ENCODE measurements at places on chromosomes 1 and 21. TPM values are rescaled to one million over a fixed set of nuclear protein-coding genes. Genes with fewer than 3 reads are reported as not detected.

DNA sequence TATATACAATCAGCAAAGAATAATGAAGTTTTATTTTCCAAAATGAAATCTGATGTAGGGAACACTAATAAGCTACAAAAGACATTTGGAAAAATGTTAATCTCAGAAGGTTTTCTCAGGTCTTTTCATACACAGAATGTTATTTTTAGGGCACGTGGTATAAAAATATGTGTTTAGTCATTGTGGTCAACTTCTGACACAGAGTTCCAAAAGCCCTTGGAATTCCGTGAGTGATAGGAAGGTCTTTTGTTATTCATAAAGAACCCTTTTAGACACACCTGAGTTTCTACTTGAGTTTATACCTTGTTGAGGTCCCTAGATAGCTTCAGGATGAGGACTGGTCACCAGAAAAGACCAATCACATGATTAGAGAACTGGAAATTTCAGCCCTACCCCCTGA lies 277.6 kb upstream of the NCAM2 start:
- DNase-seq = no peak

- DNase-seq = no peak
Observed at GRCh38 chr1:206482611-206483010, 12.3 kb downstream of the IKBKE start.

DNA sequence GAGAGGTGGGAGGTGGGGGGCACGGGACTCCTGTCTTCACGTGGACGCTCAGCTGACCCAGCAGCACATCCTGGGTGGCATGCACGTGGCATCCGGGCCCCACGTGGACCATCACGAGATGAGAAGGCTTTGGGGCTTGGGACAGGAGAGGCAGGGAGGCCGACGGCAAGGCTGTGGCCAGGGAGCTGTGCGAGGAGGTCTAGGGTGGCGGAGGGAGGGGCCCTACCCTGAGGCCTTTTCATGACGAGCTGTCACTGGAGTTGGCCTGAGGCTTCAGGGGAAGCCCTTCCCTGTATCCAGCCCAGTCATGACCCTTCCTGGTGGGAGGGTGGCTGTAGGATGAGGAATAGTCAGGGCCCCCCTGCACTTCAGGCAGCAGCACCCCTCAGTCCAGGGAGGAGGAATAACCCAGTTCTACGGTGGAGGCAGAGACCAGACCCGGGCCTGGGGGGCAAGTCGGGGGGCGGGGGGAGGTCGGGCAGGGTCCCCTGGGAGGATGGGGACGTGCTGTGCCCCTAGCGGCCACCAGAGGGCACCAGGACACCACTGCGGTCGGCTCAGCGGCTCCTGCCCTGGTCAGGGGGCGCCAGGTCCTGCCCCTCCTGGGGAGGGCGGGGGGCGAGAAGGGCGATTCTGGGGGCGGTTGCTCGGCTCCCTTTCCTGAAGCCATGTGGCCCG lies 2.0 kb upstream of the PERM1 start:
- no peak for DNase-seq

DNA sequence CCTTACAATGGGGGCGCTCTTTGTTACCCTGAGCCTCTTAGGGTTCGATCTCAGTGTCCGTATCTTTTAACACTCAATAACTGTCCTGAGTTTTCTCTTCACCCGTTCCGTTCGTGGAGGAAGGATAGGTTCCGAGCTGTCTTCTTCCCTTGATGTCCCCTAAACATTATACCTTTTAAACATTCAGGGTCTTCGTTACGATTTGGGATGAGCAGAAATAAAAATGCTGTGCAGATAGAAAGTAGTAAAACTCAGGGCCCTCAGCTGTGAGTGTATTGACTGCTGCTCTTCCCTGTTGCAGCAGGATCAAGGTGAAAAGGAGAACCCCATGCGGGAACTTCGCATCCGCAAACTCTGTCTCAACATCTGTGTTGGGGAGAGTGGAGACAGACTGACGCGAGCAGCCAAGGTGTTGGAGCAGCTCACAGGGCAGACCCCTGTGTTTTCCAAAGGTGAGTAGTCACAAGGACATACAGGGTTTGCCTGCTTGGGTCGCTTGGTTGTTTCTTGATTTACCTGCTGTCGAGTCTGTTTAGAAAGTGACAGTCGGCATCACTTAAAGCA lies 784 bp downstream of the RPL11 start:
- no peak for DNase-seq

DNA sequence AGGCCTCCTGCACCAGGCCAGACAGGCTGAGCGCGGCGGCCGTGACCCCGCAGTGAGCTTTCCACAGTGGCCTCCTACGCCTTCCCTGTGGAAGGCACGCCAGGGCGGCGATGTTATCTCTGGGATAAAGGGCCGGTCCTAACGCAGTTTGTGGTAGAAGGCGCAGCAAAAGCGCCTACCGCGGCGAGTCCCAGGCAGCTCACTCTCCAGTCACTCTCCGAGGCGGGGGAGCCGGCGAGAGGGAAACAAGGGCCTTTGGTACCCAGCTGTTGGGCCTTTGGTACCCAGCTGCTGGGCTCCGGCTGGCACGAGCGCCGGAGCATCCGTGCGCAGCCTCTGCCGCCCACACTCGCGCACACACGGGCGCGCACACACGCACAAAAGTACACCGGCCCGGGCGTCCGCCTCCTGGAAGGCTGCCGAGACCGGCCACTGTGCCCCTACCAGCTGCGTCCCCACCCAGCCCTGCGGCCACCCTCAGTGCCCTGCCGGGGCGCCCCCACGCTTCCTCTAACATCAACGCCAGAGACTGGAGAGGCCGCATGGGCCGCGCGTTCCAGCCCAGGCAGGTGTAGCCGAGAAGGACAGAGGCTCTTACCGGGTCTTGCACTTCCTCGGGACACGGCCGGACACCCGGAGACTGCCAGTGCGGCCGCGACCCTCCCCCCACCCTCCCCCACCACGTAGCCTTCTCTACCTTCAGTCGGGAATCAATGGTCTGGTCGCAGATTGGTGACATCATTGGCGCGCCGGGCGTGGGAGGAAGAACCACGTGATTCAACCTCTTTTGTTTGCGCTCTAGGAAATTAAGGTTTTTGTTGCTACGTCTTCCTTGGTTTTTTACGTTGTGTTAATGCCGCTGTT lies 19.5 kb upstream of the ADAR start:
- DNase-seq = peak; percentile 45

GRCh38 chr1:50836117-50836516 lies 124.0 kb downstream of the FAF1 start:
- DNase-seq = no peak

DNA sequence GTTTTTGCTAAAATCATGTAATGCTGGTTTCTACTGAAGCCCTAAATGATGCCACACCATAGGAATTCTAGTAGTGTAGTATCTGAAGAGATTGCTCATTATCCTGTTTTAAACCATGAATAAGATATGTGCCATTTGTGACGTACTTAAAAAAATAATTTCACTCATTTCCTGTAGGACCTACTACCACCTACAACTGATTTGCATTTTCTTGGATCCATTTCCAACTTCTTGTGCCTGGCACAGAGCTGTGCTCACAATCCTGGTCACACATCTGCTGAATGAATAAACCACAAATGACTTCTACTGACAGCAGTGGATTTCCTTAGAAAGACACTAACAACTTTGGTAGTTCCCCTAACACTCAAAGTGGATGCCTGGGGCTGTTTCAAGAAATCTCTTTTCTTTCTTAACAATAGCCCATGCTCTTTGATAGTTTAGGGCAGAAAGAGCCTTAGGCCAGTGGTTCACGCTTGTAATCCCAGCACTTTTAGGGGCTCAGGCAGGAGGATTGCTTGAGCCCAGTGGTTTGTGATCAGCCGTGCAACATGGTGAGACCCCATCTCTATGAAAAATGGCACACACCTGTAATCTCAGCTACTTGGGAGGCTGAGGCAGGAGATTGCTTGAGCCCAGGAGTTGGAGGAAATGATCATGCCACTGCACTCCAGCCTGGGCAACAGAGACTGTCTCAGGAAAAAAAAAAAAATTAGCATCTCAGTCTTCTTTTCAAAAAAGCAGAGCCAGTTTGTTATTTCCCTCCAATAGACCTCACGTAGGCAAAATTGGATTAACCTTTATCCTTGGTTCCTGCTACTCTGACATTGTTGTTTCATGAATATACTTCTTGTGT lies 13.0 kb upstream of the BATF3 start:
- no peak for DNase-seq

- no peak for DNase-seq
Observed at GRCh38 chr1:221456918-221457317, 285.0 kb downstream of the DUSP10 start.

- no peak for DNase-seq
Observed at GRCh38 chr1:160542303-160542945, 19.4 kb upstream of the SLAMF6 start.

DNA sequence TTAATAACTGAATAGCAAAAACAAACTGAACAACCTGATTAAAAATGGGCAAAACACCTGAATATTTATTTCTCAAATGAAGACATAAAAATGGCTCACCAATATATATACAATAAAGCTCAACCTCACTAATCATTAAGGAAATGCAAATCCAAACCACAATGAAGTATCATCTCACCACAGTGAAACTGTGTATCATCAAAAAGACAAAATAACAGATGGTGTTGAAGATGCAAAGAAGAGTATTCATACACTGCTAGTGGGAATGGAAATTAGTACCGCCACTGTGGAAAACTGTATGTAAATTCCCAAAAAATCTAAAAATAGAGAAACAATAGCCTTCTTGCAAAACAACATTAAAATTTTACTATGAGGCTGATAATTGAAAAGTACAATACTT lies 1660.1 kb upstream of the B3GALT2 start:
- no peak for DNase-seq

DNA sequence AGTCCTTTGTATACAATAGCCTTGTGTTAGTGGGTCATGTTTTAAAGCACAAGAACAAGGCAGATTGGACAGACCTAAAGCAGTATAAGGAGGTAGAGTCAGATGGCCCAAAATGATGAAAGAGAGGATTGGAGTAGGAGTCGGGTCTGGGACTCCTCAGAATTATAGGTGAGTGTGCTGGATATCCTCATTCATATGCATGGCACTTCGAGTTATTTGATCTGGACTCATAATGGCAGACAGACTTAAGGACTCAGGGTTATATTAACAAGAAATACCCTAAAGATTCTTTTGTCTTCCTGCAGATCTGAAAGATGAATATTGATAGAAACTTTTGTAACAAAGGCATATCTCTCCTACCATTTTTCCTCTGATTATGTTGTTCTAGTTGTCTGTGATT lies 92.7 kb downstream of the GABPA start:
- DNase-seq = no peak

GRCh38 chr1:221510793-221511503 lies 230.9 kb downstream of the DUSP10 start:
- no peak for DNase-seq

GRCh38 chr21:39288987-39289386 lies 24.4 kb downstream of the BRWD1 start:
- DNase-seq = no peak

- DNase-seq = no peak
Observed at GRCh38 chr1:157335056-157335455, 196.9 kb upstream of the ETV3 start.

- DNase-seq = no peak
Observed at GRCh38 chr1:241603731-241604245, 36.4 kb downstream of the CHML start.

- DNase-seq = no peak
Observed at GRCh38 chr1:193448682-193449461, 262.5 kb upstream of the B3GALT2 start.

DNA sequence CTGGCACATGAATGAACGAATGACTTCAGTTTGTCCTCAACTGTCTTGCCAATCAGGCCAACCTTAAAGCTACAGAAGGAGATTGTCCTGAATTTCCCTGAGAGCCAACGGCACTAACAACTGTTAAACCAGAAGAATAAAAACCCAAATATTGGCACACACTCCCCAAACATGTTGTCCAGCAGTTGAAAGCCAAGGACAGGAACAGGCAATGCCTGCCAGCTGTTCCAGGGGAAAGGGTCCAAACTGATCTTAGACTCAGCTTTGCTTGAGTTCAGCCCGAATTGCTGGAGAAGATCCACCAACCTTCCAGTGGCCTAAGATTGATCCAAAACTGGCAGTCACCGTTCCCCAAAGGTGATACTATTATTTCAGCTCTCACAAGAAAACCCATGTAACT lies 22.4 kb upstream of the AHCTF1 start:
- DNase-seq = no peak

DNA sequence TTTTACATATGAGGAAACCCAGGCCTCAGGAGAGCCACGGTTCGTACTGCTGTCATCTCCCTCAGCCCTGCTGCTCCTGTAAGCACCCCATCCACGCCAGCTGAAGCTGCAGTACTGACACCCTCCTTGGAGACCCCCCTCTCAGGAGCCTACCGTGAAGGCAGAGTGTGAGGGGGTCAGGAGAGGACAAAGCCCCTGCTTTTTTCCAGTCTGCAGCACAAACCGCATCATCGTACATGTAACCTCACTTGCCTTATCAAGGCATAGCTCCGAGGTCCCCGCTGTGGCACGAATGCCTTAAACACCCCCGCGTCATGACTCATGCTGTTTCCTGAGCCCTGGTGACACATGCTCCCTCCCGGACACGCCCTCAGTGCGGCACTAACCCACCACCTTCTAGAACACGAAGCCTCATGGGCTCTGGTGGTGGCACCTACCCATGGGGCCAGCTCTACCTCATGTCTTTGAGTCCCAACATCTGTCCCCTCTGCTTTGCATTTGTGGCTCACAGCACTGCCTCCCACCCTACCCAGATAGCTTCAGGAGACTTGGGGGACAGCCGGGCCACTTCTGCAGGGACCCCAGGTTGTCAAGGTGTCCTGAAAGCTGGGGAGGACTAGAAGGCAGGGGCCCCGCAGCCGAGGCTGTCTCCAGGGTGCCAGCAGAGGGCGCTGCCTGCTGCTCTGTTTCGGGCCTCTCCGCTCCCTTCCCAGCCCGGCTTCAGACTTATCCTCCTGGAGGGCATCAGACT lies 4.9 kb downstream of the SH3BGRL3 start:
- no peak for DNase-seq

- no peak for DNase-seq
Observed at GRCh38 chr1:98256700-98257099, 335.9 kb upstream of the DPYD start.

- DNase-seq = no peak
Observed at GRCh38 chr1:202167708-202168415, 7.5 kb upstream of the PTPN7 start.

- DNase-seq = peak; percentile 31
Observed at GRCh38 chr21:22575165-22575584, 1577.0 kb downstream of the NCAM2 start.

- no peak for DNase-seq
Observed at GRCh38 chr1:203693721-203694120, 67.1 kb downstream of the ATP2B4 start.

- no peak for DNase-seq
Observed at GRCh38 chr21:44282370-44282769, 3.3 kb upstream of the AIRE start.

SNX7 gene
- 35.6 TPM for total RNA-seq

SPRR5 gene
- total RNA-seq = not detected

S100A16 gene
- 906 TPM for total RNA-seq

CD34 gene
- 307 TPM for total RNA-seq

TSSK3 gene
- not detected for total RNA-seq

REN gene
- total RNA-seq = 0.29 TPM

OR1C1 gene
- total RNA-seq = not detected

KCNA2 gene
- not detected for total RNA-seq

LYST gene
- 17.0 TPM for total RNA-seq

FHL3 gene
- 55.4 TPM for total RNA-seq

Data from glomerular endothelial cell (primary cell).